ENCODE measurements at places on chromosomes 4 and X.

- no peak for DNase-seq
These were observed 18.2 kb upstream of the ANTXR2 start for GRCh38 chr4:80091184-80091583.

DNA sequence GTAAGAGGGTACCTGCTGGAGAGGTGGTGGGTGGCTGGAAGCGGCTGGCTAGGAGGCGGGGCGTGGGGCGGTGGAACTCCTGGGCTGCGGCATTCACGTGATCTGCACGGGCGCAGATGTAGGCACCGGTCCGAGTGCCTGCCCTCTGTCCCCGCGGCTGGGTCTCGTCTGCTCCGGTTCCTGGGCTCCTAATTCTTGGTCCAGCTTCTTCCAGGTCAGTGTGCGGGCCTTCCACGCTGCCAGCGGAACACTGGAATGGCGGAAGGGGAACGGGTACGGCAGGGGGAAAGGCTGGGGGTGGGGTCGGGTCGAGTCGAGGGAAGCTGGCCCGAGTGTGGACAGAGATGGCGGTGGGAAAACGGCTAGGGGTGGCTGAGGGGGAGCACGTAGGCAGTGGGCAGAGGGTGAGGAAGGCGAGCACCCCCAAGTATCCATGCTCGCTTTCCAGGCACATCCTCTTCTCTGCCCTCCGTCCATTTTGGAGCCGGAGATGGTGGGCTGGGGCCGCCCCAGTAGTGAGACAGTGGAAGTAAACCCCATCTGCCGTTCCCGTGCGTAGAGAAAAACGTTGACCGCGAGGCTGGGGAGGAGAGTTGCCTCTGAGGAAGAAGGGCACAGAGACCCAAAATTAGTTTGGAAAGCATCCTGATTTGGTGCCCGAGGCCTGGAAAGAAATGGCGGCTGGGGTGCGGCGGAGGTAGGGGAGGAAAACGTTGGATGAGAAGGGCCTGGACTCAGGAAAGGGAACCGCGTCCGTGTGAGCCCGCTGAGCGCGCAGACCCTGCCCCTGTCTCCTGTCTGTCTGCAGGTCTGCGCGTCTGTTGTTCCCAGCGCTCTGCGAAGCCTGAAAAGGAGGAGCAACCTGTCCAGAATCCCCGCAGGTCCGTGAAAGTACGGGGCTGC lies at the start of gene TCEAL4:
Gene TCEAL4 (plus strand): TSS at position 105 of the 903 bp plus-strand sequence. CDS start 1,161 bp downstream, outside the sequence.
- peak; percentile 52 for DNase-seq

DNA sequence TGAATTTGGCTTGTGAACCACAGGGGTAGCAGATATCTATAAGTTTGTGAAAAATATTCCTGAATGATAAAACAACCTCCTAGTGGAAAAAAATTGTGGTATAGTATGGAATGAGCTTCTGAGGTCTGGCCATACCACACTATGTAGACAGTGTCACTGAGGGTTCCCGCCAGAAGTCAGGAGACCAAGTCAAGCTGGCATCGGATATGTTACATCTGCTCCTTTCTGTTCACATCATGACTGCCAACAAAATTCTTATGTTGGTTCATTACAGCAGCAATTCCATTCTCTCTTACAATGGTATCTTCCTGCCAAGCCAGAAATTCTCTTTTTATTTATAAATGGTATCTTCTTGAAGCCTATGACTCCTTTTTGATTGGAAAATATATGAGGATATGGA lies 273.0 kb downstream of the PPP3CA start:
- DNase-seq: no peak

- DNase-seq: no peak
These were observed 72.3 kb upstream of the STIM2 start for GRCh38 chr4:26788341-26788733.

- no peak for DNase-seq
These were observed 255.8 kb downstream of the COL25A1 start for GRCh38 chr4:109046471-109047201.

Data from H1 (cell line).